Activated gamma-delta T cell treated with anti-CD3 and anti-CD28 coated beads, Interleukin-2, amount 50 U/mL, for 16 hours (primary cell): ENCODE measurements at places on chromosomes 13 and 19.

DNA sequence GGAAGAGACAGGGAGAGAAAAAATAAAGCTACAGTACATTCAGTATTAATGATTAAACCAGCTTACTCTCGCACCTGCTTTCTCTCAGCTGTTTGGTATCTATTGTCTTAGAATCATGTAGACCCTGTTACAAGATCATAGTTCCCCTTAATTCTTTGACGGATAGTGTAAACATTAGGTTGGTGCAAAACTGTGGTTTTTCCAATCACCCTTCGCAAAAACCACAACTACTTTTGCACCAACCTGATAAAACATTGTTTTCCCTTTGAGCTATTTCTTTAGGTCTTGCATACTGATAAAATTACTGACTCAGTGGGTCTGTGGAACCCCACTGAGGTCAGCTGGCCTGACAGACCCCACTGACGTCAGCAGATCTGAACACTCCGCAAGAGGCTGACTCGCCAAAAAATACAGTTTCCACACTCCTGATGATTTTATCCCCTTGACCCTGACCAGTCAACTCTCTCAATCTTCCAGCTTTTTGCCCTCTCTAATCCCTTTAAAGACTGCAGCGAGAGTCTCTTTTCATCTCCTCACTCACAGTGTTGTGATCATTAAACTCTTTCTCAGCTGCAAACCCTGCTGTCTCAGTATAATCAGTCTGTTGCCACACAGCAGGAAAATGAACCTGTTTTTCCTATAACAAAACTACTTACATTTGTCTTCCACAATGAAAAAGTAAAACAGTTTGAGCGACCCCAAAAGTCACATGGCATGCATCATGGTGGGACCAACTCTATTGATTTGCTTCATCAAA lies 123.9 kb downstream of the SLITRK6 start:
- no peak for DNase-seq

DNA sequence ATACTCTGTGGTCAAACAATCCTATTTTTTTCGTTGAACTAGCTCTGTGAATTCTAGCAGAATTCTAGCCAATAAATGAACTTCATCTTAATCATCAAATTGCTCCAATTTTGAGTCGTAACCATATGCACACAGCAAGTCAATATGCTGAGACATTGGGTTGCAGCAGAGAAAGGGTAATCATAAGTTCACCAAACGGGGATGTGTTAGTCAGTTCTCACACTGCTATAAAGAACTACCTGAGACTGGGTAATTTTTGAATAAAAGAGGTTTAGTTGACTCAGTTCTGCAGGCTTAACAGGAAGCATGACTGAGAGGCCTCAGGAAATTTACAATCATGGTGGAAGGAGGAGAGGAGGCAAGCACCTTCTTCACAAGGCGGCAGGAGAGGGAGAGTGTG lies 67.7 kb upstream of the ABCC4 start:
- DNase-seq = no peak

- no peak for DNase-seq
These were observed 32.4 kb downstream of the ACTN4 start for GRCh38 chr19:38679839-38680238.

DNA sequence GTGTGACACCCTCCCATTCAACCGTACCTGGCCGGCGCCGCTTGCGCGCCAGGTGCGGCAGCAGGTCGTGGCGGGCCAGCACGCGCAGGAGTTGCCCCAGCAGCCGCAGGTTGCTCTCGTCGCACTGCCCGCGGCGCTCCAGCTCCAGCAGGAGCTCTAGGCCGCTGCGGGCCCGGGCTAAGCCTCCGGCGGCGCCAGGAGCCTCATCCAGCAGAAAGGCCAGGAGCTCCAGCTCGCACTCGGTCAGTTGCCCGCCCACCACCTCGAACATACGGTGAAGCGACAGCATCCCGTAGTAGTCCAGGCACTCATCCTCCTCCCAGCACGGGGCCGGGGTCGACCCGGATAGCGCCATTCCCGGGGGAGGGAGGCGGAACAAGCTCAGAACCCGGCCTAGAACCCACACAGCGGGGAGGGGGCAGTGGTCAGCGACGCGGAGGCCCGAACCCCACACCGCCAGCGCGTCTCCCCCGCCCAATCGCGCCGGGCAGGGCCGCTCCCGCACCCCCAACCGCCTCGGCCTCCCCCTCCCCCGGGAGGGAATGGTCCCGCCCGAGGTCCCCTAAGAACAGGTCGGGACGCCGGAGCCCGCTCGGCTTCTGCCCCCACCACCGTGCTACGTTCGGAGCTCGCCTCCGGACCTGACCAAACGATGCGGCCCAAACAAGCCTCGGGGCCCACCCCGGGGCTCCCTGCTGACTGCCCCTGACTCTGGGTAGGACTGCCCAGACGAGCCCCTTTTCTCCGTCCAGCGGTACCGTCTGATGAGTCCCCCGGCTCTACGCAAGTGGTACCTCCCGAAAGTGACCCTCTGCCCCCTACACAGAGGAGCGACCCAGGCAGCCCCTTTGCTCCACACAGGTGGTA lies 591 bp downstream of the DEDD2 start:
- DNase-seq = no peak

GRCh38 chr19:7842661-7843294 lies 12.8 kb downstream of the EVI5L start:
- no peak for DNase-seq

GRCh38 chr13:21117104-21117809 lies 55.9 kb upstream of the LATS2 start:
- no peak for DNase-seq

DNA sequence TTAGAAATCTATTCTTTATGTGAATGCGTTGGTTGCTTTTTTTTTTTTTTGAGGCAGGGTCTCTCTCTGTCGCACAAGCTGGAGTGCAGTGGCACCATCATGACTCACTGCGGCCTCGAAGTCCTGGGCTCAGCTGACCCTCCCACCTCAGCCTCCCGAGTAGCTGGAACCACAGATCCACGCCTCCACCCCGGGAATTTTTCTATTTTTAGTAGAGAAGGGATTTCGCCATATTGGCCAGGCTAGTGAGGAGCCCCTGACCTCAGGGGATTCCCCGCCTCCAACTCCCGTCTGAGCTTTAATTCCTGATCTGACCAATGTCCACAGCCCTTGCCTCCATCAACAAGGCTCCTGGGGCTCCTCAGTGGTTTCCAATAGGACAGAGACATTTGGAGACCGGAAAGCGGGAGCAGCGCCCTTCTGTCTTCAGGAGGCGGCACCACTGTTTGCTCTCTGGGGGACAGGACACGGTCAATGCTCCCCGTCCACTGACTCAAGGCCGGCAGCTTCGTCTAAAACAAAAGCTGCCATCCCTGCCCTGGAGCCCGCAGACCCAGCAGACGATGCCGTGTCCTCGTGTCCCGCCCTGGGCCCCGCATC lies 503 bp downstream of the TUBA3C start:
- DNase-seq = no peak

DNA sequence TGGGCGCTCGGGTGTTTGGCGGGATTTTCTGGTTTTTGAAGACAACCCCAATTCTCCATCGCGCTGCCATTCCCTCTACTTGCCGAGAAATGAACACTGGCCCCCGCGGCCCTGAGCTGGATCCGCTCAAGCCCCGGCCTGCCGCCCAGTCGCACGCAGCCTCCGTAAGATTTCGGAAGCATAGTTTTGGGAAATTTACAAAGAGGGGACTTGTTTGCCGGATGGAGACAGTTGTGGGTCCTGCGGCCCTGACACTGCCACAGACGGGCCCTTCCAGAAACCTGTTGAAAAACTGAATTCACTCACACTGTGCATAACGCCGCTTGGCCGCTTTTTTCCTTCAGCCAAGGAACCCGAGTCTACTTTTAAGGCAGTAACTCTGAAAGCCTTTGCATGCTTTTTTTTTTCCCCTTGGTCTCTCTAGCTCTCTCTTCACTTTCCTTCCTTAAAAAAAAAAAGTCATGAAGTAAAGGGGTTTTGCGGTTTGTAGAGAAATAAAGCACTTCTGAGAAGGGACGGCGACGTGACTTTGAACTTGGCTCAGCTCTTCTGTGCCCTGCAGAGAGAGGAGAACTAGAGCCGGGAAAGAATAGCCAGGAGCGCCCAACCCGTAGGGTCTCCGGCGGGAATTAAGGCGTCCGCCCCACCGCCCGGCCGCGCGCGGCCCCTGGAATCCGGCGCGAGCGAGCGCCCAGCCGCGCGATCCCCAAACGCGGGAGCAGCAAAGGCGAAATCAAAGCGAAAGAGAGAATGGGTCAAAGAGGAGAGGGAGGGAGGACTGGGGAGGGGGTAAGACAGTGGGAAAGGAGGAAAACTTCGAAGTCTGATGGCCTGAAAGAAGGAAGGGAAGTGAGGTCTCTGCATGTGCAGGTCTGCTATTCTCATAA lies 3.4 kb upstream of the ZIC2 start:
- DNase-seq = no peak

GRCh38 chr13:48508011-48508410 lies 24.9 kb downstream of the RCBTB2 start:
- DNase-seq = no peak

- DNase-seq = no peak
These were observed 399.0 kb downstream of the DCT start for GRCh38 chr13:94080527-94080926.

- no peak for DNase-seq
These were observed 23.1 kb downstream of the ELF1 start for GRCh38 chr13:40995997-40996396.

DNA sequence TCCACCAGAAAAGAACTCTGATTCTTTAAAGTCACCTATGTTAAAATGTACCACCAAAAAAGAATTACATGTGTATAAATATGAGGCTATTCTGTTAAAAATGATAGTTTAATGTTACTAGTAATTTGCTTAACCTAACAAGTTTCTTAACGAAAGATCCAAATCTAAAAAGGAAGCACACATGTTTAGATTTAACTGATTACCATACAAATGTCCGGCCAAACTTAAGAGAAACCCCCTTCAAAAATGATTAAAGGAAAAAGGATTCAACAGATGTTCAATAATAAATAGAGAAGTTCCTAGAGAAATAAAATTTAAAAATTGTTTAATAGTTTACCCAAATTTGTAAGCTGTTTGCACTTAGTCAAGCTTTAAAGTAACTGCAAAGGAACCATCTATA lies 5.0 kb upstream of the ZNF69 start:
- DNase-seq = no peak

GRCh38 chr19:6509118-6509971 lies 7.2 kb upstream of the TUBB4A start:
- no peak for DNase-seq

DNA sequence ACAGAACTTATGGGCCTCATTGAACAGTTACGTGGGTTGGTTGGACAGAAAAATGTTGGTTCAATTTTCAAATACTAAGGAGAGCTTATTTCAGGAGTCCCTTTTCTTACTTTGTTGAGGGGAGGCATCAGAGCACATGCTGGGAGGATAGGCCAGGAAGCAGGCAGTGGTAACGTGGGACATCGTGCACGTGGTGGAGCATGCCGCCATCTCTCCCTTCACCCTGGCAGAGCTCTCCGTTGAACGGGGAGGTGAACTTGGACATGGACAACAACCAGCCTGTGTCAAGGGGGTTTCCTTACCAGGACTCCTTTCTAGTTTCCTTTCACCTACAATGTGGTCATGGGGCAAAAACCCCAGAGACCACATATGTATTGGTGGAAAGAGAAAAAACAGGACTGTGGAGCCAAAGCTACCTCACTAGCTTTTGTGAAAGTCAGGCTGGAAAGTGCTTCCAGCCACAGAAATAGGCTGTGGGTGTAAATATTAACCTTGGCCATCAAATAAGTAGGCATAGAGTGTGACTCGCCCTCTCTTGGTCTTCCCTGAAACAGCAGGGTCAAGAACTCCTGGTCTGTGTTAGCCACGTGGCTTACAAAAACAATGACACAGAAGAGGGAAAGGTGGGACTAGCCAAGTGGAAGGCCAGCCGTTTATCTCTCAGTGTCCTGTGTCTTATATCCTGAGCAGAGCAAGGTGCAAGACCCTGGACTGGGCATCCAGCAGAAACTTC lies 14.4 kb downstream of the MICOS13 start:
- no peak for DNase-seq

DNA sequence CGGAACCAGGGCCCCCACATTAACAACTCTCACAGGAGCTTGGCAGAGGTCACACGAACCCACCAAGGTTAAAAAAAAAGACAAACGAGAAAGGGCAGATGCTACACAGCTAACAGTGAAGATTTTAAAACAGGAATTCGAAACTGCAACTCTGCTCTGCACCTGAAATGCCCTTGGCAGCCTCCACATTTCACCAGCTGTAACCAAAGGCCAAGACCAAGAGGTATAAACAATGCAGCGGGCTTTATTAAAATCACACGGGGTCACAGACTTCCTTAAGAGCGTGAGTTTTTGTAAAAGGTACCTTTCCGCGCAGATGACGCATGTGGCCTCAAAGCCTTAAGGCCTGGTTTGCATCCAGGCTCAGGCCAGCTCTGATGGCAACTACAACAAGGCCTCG lies 88.2 kb downstream of the STK24 start:
- no peak for DNase-seq

DNA sequence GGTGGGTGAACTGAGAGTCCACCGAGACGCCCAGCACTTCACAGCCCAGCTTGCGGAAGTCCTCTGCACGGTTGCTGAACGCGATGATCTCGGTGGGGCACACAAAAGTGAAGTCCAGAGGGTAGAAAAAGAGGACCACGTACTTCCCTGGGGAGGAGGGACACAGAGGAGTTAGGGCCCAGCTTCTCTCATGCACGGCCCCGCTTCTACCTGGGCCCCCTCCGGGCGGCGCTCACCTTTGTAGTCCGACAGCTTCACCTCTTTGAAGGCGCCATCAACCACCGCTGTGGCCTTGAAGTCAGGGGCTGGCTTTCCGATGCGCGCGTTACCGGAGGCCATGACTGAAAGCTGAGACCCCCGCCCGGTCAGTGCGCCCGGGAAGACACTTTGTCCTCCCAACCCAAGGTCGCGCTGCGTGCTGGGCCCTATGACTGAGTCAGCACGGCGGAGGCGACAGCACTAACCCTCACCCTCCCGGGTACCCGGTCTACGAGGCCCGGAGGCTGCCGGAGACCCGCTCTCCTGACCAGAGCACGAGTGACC lies 606 bp downstream of the PRDX2 start:
- DNase-seq = no peak

GRCh38 chr19:44776402-44777096 lies 1.1 kb upstream of the CBLC start:
- DNase-seq = no peak

DNA sequence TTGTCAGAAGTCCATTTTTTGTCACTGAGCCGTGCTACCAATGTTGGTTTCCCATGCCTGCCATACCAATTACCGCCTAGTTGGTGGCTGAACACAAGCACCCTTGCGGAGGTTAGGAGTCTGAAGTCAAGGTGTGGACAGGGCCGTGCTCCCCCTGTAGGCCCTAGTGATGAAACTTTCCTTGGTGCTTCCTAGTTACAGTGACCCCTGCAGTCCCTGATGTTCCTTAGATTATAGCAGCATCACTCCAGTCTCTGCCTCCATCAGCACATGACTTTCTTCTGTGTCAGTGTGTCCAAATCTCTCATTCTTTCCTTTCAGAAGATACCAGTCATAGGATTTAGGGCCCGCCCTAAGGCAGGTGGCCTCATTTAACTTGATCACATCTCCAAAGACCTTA lies 99.0 kb downstream of the MYO16 start:
- DNase-seq = no peak
